ENCODE measurements at places on chromosomes 12 and 14.
A peak's percentile ranks its signal among the peaks of the same experiment; 100 is the strongest.

DNA sequence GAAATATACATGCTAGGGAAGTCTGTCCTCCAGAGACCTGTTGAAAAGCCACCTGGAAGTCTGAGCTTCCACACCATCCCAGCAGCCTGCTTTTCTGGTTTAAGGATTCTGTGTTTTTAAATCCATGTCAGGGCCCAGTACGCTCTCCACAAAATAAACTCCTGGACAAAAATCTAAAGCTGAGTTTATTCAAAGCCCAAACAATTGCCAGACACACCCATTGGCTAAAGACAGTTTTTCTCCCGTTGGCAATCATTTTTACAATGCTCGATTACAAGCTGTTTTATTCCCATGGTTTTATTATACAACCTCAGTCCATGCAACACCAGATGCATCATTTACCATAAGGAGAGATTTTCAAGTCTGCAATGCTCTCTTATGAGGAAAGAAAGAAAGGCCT is 94.5 kb downstream of the MYRFL start:
- no peak for DNase-seq

GRCh38 chr12:3974883-3975282 is 101.7 kb upstream of the PARP11 start:
- no peak for DNase-seq

DNA sequence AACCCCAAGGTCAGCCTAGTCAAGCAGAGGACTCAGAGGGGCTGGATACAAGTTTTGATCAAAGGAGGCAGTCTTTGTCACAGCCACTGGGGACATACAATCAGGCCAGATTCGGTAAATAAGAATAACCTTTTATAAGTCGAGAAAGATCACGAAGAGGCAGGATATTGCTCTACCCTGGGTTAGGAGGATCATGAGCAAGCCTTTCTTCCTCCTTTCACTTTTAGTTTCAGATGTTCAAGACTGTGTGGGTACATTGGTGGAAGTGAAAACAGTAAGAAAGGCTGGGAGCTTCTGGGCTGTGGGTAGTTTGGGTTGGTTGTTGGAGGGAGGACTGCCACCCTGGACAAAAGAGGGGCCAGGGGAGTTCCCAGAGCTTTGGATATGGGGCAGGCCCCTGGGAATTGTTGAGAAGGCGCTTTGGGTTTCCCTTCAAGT is 127.7 kb downstream of the SNAPC1 start:
- no peak for DNase-seq

- DNase-seq: peak; percentile 33
Observed at GRCh38 chr14:74569806-74570591, 42.0 kb downstream of the LTBP2 start.

DNA sequence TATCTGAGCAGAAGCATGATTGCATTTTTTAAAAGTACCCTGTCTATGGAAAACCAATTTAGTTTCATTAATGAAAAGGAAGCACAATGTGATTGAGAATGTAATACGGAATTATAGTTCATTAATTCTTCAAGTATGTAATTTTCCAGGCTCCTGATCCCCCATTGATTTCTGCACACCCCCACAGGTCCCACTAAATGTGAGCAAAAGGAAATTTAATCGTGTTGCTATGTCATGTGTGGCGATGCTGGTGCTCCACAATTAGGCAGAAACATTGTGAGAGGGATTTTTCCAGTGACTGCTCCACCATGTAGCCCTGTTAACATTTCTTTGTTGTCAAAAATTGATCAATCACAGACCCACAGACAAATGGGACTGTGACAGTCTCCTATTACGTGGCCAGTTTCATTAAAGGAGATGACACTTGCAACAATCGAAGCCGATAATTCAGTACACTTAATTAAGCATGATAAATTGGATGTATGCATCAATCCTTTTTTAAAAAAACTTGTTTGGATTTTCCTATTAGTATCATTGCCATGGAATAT is 306.0 kb downstream of the NELL2 start:
- no peak for DNase-seq

DNA sequence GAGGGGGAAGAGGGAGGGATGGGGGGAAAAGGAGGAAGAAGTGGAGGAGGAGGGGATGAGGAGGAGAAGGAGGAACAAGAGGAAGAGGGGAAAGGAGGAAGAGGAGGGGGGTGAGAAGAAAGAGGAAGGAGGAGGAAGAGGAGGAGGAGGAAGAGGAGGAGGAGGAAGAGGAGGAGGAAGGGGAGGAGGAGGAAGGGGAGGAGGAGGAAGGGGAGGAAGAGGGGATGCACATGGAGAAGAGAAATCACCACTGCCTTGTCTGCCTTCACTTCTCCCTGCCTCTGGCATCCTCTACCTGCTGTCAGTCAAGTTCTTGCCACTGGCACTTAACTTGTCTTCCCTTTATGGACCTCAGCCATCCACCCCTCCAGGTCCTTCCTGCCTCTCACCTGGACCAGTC is 59.9 kb downstream of the TTC9 start:
- DNase-seq: no peak

DNA sequence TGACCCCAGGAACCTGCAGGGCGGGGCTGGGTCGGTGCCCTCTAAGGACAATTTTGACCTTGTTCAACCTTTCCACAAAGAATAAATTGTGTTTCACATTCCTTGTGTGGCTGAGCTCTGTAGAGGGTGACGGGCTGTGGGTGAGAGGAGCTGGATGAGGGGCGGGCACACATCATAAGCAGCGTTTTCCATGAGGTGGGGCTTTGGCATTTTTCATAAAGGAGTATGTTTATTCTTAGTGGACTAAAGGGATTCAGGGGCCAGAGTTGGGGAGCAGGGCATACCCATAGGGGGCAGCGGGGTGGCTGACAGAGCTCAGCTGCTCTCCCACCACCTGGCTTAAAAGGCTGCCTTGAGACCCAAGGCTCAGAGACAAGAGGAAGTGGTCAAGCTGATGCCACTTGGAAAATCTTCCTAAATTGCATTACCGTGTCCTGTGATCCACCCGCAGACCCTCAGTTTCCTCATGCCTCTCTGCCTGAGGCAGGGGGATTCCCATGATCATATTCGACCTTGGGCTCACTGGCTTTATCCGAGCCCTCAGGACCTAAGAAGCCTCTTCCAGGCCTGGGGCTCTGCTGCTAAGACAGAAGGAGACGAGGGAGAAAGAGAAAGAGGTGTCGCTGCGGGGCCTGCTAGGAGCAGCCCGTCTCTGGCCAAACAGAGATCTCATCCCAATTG is 11.4 kb downstream of the MMP14 start:
- no peak for DNase-seq

DNA sequence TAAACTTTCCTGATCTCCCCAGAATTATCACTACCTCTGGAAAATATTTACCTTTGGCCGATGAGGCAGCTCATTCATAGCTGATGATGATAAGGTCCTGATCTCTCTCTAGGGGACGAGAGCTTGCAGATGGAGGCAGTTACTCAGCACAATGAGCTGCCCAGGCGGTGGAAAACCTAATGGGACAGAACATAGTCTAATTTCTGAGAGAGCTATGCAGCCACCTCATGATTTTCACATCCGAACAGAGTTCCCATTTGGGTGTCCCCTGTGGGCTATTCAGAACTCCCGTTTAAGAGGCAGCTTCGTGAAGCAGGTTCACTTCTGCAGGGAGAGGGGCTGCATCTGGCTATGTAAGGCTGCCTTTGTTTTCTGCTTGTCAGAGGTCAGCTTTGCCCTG is 724.6 kb upstream of the TMEM132C start:
- DNase-seq: no peak

DNA sequence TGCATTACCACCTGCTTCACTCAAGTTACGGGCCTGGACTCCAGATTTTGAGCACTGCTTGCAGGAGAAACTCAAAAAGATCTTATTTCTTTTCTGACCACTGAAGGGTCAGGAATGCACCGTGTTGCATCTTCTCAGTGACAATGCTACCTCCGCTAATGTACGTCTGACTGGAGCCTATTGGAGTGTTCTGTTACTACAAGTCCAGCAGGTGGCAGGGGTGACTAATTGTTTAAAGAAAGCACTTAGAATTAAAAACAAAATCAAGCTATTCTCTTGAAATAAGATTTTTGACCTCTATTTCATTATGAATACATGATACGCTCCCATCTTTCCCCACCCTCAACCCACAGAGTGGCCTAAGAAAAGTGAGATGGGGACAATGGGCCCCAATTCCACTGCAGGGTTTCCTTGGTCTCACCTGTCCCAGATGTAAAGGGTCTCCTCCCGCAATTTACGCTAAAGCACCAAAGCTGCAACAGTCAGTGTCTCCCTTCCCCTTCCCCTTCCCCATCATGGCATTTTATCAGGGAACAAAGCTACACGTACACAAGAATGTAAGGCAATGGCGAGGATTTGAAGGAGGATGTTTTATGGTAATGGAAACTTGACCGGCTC is 2.2 kb downstream of the TBPL2 start:
- DNase-seq: peak; percentile 69

- no peak for DNase-seq
Observed at GRCh38 chr14:77547512-77548180, 49.0 kb upstream of the ISM2 start.

- no peak for DNase-seq
Observed at GRCh38 chr12:15700595-15700994, 88.6 kb downstream of the EPS8 start.

DNA sequence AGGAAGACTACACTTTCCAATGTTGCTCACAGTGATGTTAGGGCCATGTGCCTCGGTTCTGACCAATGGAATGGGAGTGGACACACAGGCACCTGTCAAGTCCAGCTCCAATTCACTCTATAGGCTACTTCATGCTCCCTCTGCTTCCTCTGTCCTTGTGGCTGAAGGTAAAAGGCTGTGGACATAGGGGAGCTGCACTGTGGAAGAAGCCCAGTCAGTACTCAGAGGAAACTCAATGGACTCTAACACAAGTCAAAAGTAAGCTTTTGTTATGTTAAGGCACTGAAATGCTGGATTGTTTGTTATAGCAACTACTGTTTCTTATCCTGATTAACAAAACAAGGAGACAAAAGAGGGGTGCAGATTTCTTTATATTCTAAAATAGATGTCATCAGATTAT is 278.2 kb downstream of the BCL11B start:
- no peak for DNase-seq
